ENCODE measurements at places on chromosomes 11 and 22.

DNA sequence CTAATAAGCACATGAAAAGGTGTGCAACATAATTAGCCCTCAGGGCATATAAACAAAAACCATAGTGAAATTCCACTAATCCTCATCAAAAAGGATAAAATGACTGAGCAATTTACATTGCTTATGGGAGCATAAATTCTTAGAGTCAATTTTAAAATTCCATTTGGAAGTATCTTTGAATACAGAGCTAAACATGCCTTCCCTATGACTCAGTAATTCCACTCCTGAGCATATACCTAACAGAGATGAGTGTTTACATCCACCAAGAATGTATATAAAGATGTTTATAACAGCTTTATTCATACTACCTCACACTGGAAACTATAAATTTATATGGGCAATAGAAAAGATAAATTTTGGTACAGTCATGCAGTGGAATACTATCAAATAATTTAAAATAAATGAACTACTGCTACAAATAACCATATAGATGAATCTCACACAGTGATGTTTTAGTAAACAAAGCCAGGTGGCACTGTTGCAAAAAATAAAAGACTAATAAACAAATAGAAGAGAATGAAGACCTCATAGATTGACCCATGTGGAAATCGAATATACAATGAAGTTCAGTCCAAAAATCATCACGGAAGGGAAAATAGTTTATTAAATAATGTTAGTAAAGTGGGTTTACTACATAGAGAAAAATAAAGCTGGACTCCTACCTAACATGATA is 8.2 kb upstream of the OR2D2 start:
- DNase-seq, result no peak

GRCh38 chr22:40116496-40117200 is 61.1 kb upstream of the TNRC6B start:
- no peak for DNase-seq

- DNase-seq, result no peak
Observed at GRCh38 chr11:125397421-125397820, 98.6 kb downstream of the FEZ1 start.

DNA sequence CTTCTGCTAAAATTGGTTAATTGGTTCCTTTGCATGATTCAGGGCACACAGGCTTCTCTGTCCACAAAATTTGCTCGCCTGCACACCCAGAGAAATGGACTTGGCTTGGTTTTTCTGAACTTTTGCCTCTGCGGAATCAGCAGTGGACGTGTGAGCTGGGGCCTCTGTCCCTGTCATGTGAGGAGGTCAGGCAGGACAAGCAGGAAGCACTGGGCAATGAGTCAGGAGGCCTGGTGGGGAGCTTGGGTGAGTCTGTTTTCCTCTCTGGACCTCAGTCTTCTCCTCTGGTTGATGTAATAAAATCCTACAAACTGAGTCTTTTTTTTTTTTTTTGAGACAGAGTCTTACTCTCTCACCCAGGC is 10.4 kb upstream of the CELSR1 start:
- DNase-seq, result no peak

DNA sequence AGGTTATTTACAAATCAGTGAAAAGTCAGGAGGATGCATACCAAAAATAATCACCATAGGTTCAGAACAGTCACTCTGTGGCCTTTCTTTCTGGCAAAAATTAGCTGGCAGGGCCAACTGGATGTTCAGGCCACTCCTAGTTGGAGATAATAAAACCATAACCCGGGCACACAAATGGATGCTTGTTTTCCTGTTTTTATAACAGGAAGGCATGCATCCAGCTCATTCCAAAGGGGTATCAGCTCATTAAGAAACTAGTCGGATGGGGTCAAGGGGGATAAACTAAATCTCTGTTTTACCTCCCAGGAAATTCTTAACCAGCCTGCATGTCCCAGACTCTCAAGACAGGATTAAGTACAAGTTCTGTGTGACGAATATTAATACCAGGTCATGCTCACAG is 81.0 kb downstream of the FBXO7 start:
- DNase-seq, result no peak

DNA sequence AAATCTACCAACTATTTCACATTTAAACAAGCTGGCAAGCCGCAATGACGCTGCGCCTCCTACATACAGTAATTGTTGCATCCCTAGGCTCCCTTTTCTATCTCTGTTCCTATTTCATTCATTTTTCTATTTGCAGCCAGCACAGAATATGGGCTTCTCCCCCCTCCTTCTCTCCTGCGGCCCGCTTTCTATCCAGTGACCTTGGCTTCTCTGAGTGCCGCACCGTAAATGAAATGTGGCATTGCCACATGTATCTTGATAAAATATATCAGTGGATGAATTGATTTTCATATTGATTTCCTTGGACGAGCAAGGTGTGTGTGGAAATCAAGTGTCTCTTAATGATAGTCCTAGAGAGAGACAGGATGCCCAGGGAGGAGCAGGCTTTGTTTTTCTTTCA is 70.2 kb downstream of the ZBTB16 start:
- no peak for DNase-seq

- DNase-seq, result no peak
Observed at GRCh38 chr22:45783021-45783420, 111.4 kb downstream of the ATXN10 start.

DNA sequence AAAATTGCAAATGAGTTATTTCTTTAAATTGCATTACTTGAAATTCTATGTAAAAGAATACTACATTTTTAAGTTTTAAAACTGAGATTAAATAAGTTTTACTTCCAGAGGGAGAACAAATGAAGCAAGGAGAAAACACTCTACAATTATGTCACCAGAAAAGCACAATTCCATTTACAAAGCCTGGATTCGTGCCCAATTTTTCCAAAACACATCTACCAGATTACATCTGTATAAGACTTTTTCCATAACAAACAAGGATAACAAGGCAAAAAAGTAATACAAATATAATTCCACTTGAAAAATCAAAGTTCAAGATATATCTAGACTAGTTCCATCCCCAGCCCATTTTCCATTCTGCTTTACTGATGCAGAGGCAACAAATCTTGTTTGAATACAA is 40.5 kb downstream of the MTMR2 start:
- no peak for DNase-seq

DNA sequence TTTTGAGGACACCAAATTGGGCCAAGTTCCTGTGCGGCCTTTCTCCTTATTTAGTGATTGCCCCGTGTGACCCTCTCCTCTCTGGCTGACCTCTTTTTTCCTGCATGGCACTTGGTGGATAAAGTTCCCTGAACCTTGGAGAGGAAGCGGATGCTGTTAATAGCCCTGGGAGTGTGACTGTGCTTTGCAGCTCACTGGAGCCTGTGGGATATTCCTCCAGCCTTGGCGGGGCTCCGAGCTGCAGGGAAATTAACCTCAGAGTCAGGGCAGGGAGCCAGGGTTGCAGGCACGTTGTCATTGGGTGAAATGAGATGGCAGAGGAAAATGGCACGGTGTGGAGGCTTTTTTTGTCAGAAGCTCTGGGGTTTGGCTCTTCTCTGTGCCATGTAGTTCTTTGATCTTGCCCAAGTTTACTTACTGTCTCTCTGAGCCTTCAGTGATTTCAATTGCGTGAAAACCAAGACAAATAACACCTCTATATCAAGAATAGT is 965 bp downstream of the OR9Q1 start:
- DNase-seq, result no peak

DNA sequence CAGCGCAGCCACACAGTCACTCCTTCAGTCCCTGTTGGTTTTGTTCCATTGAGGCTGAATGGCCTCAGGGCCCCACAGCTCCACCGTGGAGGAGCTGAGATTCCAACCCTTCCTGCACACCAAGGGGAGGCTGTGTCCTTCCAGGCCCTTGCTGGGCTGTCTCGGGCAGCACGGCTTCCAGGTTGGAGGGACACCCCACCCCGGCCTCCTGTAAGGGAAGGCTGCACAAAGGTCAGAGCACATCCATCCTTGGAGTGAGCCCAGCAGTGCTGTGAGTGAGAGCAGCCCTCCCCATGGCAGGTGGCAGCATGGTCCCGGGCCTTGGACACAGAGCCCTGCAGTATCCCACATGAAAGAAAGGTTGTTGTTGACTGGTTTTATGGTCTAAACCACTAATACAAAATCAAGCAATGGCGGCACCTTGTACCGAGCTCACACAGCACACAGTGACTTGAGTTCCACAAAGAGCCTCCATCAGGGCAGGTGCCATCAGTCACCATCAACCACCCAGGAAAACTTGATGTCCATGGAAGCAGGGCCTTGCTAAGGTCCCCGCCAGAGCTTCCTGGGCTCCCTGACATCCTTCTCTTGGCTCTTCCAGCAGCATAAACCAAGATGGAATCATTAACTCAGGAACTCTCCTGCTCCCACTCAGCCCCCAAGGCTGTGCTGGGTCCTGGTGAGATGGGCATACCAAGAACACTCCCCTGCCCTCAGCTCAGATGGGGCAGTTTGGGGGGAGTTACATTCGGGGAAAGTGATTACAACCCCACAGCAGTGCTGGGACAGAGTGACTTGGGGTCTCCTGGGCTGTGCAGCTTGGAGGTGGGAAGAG is 1500.4 kb downstream of the TBC1D22A start:
- no peak for DNase-seq

GRCh38 chr22:49936973-49937757 is 18.7 kb downstream of the CRELD2 start:
- no peak for DNase-seq

GRCh38 chr11:103798446-103798845 is 238.0 kb upstream of the DDI1 start:
- no peak for DNase-seq

All from stimulated activated CD8-positive, alpha-beta memory T cell treated with anti-CD3 and anti-CD28 coated beads, Interleukin-7, amount 100 ng/mL, for 24 hours (primary cell).